ENCODE measurements at places on chromosomes 11 and 22.

GRCh38 chr11:130122141-130122575, 37.4 kb upstream of the ST14 start:
- DNase-seq = peak; percentile 24

DNA sequence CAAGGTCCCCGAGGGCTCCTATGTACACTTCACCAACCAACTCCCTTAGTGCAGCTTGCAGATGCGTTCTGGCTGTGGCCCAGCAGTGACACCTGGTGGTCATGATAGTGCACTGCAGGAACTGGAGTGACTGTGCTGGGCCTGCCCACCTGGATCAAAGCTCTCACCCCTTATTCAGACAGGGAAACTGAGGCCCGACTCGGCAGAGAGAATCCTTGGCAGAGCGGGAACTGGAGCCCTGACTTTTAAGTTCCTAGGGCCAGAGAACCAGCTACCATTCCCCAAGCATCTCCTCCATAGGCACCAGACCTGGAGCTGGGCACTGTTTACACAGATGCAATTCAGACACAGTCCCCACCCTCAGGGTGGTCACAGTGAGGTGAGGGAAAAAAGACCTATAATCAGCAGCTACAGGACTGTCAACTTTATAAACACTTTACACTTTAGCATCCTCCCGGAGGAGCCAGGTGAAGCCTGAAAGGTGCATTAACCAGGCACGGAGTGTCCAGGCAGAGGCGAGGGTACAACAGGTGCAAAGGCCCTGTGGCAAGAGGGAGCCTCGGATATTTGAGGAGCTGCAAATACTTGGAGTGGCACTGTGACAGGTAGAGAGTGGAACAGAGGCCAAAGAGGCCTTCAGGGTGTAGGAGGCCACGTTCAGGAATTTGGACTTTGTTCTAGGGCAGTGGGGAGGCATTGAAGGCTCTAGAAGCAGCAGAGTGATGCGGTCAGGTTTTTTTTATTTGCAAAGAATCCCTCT, 22.0 kb downstream of the RHBDD3 start:
- peak; percentile 66 for DNase-seq

DNA sequence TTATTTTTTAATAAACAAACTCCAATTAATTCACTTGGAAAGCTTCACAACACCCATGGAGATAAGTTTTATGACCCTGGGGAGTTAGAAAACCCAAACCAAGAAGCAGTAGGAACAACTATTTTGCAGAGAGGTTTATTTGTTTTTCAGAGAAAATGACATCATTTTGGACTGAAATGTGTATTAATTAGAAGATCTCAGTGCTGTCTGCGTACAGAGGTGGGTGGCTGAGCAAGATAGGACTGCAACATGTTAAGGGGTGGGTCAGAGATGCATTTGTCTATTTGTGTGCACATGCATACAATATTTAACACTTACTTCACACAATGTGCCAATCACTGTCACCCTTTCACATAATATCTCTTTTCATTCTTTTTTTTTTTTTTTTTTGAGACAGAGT, 1.1 kb downstream of the SCGB1A1 start:
- DNase-seq = no peak

GRCh38 chr22:49553518-49554295, 274.0 kb downstream of the BRD1 start:
- no peak for DNase-seq

- DNase-seq = no peak
These were observed 70.9 kb downstream of the SCUBE1 start for GRCh38 chr22:43272301-43272700.

DNA sequence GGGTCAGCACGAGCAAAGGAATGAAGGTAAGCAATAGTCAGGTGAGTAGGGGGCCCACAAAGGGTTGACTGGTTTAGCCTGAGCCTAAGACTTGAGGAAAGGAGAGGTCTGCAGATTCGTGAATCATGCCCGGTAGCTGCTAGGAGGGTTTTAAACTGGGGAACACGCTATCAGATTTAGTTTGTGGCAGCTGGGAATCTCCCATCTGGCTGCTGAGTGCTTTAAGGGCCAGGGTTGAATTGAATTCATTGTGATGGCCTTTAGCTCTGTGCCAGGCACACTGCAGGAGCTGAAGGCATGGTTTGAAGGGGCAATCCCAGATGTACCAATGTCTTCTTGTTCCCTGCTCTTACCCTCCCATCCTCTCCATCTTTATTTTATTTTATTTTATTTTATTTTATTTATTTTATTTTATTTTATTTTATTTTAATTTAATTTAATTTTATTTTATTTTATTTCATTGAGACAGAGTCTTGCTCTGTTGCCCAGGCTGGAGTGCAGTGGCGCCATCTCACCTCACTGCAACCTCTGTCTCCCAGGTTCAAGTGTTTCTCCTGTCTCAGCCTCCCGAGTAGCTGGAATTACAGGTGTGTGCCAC, 1.9 kb upstream of the NECTIN1 start:
- no peak for DNase-seq

DNA sequence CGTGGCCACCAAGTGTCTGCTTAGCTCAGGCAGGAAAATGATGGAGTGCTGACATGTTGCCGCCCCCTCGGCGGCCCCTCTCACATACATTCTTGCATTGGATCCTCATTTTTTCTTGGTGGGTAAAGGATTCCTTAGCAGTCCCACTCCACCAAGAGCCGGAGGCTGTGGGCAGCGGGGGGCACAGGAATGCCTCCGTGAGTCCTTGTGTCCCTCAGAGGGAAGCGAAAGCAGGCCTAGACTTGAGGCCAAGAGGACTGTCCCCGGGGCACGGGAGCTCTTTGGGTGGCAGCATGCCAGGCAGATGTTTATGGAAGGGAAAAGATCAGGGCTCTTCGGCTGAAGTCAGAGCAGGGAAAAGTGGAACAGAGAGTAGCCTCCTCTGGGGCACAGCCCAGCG, 21.6 kb downstream of the LRFN4 start:
- no peak for DNase-seq

DNA sequence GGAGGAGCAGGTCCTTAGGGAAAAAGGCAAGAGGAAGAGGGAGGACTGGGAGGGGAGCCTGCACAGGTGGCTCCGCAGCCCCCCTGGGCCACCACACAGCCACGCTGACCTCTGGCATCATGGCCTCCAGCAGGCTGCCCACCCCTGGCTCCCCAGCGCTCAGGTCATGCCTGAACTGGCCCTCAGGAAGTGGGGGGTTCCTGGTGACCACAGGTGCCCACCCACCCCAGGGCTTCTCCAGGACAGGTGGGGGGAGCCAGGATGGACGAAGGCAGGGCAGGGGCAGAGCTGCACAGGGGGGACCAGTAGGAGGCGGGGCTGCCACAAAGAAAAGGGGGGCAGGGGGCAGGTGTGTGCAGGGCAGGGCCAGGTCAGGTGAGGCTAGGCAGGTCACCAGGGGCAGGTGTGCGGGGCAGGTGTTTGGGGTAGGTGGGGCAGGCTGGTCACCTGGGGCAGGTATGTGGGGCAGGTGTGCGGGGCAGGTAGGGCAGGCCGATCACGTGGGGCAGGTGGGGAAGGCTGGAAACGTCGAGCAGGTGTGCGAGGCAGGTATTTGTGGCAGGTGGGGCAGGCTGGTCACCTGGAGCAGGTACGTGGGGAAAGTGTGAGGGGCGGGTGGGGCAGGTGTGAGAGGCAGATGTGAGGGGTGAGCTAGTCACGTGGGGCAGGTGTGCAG, 997 bp downstream of the DEAF1 start:
- DNase-seq = no peak

DNA sequence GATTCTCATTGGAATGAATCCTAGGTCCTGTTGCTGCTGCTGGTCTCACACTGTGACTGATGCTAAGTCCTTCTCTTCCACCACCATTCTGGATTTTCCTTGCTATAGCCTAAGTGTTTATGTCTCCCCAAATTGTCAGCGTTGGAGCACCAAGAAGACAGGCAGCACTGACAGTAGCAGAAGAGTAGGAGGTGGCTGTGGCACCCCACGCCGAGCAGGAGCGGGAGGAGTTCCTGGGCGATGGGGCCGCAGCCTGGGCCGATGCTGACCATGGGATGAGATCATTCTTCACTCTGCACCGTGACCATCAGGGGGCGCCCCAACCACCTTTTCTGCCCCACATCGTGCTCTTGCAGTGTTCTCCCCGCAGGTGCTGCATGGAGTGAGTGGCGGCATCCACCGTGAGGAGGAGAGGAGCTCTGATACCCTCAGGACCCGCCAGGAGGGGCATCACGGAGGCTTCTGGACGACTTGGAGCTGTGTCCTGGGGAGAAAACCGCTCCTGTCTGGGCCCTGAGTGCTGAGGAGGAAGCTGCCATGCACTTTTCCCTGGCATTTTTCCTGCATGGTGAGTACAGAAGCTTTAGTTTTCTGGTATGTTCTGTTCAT, 57.0 kb downstream of the LRRC74B start:
- DNase-seq = peak; percentile 81

GRCh38 chr11:128497061-128497775, 90.1 kb downstream of the ETS1 start:
- DNase-seq = no peak

DNA sequence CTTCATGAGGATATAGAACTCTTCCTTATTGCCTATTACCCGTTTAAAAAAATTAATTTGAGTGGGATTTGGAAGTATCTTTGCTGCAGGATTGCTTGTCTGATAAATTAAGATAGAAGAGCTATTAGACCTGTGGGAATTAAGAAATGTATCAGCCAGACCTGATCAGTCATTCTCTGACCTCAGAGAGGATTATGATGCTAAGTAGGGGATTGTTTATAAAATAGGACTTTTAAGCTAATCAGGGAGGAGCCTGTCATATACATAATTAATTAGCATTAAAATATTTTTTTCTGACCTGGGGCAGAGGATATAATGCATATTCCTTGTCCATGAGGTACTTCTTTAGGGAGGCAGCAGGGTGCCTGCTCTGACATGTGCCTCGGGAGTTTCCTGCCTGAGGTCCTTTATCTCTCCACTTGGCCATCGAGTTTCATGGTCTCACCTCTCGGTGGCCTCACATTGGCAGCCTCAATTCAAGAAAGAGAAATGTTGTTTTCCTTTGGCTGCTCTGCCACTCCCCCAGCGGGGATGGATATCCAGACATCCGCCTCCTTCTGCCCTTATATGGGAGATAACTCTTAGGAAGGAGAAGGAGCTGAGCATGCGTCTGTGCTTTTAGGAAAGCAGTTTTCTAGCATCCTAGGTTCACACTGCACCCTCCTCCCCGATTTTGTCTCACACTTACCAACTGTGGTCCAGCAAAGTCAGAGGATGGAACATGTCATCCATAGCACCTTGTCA, 41.1 kb downstream of the DIXDC1 start:
- DNase-seq = no peak

All from stimulated activated CD4-positive, alpha-beta T cell treated with anti-CD3 and anti-CD28 coated beads, Interleukin-4, amount 100 ng/mL, for 1 hour (primary cell).